ENCODE measurements at places on chromosomes 1 and 21.

- DNase-seq, result no peak
Measured at GRCh38 chr1:30834253-30834652, 74.3 kb downstream of the SDC3 start.

- no peak for DNase-seq
Measured at GRCh38 chr1:226541631-226542622, 6.6 kb upstream of the STUM start.

- DNase-seq, result no peak
Measured at GRCh38 chr1:8329439-8329838, 11.5 kb downstream of the SLC45A1 start.

DNA sequence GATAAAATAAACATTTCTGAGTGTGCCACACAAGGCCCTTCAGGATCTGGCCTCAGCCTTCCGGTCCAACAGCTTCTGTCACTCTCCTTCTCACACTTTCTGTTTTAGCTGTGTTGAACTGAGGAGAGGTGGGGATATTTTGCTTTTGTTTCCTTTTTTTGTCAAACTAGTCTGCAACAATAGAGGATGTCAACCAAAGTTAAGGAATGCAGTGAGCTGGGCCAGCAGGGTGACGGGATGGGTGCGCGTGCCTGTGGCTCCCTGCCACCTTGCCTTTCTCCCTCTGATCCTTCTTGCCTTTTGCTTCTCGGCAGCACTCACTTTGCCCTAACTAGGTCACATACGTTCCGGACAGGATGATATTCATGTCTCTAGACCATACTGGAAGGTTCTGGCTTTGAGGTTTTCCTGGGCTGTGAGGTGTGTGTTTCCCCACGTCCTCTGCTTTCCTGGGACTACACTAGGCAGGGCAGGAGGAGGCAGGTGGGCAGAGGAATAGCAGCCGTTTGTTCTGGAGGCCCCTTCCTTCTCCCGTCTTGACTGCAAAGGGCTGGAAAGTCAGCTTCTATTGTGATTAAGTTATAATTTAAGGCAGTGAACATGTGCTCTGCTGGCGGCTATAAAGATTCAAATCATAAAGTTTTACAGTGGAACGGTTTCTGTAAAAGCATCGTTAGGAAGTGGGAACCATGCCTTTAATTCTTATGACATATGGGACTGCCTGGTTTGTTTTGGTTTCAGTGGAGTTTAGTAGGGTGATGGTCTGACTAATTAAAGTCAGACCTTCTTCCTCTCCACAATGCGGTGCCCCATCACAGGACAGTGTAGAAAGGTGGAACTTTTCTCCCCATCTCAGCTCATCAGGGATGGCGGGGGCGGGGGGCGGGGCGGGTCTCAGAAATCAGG lies 67.8 kb downstream of the RNF220 start:
- no peak for DNase-seq

DNA sequence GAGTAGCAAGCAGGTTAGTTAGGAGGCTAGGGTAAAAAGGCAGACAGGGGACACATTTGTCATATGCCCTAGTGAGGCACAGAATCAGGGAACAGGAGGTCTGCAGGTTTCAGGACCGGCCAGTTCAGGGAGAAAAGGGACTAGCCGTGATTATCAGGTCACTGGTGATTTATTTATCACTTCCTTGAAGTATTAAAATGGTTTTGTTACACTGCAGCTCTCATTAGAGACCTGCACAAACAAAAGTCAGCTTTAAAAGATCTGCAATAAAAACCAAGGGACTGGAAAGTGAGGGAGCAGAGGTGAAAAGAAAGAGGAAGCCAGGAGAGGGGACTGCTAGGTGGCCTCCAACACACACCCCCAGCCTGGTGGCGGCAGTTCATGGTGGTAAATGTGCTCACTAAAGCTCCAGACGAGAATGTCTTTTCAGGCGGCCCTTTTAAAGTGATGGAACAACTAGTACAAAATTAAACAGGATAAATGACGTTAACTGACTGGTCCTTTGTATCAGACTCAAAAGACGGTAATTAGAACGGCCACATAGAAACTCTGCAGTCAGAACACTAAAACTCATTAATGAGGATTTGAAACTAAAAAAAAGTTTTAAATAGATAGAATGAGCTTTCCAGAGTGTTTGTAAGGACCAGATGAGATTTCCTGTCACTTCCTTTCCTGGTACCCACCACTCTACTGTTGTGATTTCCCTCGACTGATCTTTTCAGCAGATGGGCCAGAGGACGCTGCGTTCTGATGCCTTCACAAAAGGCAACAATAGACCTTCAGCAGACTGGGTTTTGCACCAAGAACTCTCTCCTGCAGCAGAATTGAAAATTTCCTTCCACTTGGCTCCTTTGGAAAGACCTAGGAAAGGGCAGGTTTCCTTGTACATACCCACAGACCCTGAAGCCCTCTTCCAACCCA lies 136.8 kb downstream of the NTPCR start:
- DNase-seq, result no peak

GRCh38 chr1:207069858-207070506 lies 16.9 kb downstream of the PFKFB2 start:
- no peak for DNase-seq

- no peak for DNase-seq
Measured at GRCh38 chr1:242241936-242242335, 243.0 kb upstream of the MAP1LC3C start.

DNA sequence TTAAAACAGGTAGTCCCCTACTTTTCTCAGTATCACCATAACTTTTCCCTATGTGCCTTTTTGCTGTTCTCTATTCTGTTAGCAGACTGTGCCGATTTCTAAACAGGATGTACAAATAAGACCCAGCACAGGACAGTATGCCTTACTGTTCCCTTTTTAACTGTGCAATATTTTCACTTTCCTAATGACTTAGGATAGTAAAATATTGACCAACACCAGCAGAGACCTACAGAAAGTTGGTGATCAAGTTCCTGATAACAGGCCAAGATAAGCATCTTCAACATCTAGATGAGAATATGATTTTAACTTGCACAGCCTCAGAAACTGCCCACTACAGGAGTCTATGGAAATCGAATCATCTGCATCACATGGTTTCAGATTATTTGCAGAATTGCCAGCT lies 42.0 kb downstream of the ADSS2 start:
- DNase-seq, result no peak

DNA sequence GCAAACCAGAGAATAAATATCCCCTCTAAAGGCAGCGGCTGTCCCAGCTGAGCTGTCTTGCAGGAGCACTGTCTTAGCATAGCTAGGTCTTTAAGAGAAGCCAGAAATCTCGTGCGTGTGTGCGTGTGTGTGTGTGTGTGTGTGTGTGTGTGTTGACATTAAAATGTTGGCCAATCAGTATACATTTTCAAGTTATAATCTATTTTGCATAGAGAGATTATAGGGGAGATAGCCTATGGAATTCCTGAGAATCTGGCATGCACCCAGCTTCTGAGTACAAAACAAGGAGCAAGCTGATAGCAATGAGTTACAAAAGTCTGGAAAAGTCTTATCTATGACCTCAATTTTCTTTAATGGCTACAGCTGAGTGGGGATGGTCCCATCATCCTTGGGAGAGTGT lies 17.7 kb downstream of the METTL13 start:
- no peak for DNase-seq

DNA sequence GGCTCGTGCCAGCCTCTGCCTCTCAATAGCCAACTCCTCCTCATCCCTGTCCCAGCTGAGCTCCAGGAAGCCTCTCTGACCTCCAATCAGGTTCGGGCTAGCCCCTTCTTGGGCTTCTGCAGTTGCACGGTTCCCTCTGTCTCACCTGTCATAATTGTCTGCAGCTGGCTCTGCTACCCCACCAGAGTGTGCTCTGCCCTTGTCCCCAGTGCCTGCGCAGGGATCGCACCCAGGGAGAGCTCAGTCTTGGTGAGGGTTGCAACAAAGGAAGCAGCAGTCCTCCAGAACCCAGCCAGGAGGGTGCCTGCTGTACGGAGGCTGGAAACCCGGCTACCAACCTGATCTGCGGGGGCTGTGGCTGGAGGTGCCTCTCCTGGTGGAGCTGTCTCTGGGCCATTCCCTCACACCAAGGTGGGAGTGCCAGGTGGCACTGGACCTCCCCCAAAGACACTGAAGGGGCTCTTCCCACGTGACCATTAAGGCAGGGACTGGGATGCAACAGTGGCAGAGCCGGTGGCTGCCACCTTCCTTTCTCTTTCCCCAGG lies 63.5 kb upstream of the DMRTB1 start:
- no peak for DNase-seq

GRCh38 chr1:47210666-47211065 lies 20.8 kb upstream of the PDZK1IP1 start:
- no peak for DNase-seq

GRCh38 chr1:234619794-234620247 lies 9.8 kb upstream of the IRF2BP2 start:
- DNase-seq, result peak; percentile 90

DNA sequence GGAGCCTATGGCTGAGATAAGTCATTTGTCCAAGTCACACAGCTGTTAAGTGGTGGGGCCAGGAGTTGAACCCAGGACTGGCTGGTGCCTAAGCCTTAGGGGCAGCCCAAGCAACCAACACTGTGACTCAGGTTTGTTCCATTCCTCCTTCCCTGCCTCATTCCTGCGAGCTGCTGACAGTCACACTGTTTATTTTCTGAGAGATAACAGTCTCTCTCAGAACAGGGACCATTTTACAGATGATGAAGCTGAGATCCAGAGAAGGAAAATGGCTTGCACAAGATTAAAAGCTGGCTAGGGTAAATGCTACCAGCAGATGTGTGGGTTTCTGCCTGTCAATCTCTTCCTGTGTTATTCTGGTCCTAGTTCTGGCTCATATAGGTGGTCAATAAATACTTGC lies 24.3 kb upstream of the TCEA3 start:
- no peak for DNase-seq

DNA sequence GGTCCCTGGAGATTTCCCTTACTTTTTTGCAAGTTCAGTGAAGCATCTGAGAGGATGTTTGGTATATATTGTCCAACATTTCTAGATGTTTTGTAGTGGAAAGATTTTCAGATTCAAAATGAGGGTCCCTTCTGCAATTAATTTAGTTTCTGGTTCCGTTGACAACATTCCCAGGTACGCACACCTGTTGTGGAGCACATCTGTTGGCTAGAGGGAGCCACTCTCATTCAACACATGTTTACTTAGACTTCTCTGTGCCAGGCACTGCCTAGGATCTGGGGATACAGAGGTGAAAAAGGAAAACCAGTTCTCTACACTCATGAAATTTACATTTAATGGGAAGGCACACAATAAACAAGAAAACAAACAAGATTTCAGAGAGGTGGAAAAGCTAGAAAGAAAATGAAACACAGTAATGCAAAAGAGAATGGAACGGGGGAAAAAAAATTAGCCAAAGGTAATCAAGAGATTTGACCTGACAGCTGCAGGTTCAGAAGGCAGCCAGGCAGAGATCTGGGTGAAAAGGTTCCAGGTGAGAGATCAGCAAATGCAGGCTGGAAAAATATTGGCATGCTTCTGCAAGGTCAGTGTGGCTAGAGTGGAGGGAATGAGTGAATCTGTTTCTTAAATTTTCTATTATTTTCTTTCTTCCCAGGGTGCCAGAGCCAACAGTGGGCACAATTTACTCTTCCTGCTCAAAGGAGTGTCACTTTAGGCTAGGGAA lies 48.4 kb upstream of the KAZN start:
- DNase-seq, result no peak

DNA sequence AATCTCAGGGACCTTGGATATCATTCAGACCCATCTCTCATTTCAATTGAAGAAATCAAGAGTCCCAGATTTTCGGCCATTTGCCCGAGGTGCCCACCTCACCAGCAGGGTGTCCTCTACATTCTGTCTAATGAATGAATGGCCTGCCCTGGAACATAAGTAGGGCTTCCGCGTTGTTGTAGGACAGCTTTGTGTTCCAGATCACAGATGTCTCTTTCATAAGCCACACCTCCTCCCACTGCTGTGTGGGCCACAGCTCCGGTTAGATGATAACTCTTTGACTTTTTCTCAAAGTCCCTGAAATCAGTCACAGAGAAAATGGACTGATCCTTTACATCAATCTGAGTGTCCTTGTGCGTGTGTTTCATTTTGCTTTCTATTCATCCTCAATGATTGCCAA lies 144.4 kb downstream of the RGS7 start:
- no peak for DNase-seq

GRCh38 chr1:209610631-209610905 lies 27.1 kb downstream of the CAMK1G start:
- no peak for DNase-seq

DNA sequence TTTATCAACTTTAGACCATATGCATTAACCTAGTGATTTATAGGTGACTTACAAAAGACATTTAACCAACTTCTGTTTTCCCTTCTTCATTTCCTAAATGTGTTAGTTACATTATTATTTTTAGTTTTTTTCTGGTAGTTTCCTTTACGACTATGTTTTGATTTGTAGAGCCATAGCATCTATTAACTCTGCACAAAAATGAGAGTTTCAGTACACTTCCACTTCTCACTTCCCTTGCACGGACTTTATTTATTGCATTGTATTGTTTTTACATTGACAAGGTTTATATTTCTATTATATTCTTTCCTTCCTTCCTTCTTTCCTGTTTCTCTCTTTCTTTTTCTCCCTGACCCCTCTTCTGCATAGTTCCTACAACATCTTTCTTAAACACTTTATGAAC lies 14.7 kb downstream of the PKN2 start:
- DNase-seq, result no peak

- DNase-seq, result no peak
Measured at GRCh38 chr1:247212012-247212411, 40.2 kb upstream of the ZNF124 start.

GRCh38 chr1:206737729-206738201 lies 32.8 kb upstream of the IL19 start:
- DNase-seq, result no peak

DNA sequence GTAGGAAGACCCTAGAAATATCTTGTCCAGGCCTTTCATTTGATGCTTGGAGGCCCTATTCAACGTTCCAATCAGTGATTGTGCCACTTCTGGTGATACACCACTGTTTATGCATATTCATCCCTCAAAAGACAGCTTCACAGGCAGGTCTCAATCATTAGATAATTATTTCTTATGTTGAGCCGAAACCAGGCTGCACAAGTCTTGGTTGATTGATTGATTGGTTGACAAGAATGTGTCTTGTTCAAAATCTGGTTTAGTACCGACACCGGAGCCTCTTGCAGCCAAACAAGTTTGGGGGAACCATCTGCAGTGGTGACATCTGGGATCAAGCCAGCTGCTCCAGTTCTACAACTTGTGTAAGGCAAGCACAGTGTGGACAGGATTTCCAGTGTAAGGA lies 20.1 kb downstream of the C8A start:
- no peak for DNase-seq

All from NCI-H1694 (cell line).